ENCODE measurements at places on chromosomes 4 and X. TPM values are rescaled to one million over a fixed set of nuclear protein-coding genes. Genes with fewer than 3 reads are reported as not detected.

The FAT1 gene
- not detected for total RNA-seq

The MTNR1A gene
- not detected for total RNA-seq

DNA sequence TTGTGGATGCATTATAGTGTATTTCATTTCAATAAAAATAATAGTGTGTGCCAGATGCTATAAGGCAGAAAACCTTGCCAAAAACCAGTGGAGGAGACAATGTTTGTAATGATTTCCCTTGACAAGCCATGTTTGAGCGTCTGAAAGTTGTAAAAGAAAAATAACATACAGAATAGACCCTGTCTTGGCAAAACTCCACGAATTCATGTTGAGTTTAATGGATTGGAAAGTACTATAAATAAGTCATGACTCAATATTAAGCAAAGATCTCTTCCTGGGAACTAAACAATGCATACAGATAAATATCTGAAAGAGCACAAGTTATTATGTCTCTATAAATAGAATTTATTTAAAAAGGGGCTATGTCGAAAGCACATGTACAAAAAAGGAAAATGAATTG, 543.5 kb downstream of the GABRG1 start:
- DNase-seq, result no peak

DNA sequence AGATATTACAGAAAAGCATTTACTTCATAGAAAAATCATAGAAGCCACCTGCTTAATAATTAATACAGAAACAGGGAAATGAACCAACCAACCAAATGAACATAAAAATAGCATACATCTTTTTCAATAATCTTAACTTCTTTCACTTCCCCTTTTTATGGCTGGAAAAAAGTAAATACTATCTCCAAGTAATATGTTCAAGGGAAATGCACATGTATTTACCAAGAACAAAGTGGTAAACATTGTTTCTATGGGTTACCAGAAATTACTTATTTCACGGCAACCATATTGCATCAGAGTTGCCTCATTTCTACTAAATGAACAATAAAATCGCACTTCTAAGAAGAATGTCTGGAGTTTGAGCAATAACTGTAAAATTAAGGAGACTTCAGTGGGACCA, 321.3 kb downstream of the TMA16 start:
- no peak for DNase-seq

DNA sequence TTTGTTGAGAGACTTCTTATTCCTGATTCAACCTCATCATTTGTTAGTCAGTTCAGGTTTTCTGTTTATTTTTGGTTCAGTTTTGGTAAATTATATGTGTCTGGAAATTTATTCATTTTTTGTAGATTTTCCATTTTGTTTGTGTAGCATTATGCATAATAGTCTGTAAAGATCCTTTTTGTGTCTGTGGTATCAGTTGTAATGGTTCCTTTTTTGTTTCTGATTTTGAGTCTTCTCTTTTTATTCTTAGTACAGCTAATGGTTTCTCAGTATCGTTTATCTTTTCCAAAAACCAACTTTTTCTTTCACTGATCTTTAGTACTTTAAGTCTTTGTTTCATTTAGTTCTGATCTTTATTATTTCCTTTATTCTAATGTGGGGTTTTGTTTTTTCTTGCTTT, 61.4 kb downstream of the NWD2 start:
- no peak for DNase-seq

The TECRL gene
- total RNA-seq, result not detected

DNA sequence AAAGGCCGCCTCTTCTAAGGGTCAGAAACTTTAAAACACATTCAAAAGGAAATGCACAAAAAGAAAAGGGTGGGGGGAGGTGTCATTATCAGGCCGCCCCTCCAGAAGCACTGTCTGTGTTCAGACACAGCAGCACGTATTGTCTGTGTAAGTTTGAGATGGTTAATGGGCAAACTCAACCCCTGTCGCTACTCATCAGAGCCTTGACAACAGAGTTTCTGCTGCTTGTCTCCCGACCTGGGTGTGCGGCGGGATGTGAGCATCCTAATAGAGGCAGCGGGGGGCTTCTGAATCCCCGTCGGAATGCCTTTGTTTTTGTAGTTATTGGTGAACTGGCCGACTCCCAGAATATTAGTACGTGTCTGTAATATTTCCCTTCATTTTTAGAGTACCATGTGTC, 158.9 kb downstream of the DCTD start:
- DNase-seq, result no peak

DNA sequence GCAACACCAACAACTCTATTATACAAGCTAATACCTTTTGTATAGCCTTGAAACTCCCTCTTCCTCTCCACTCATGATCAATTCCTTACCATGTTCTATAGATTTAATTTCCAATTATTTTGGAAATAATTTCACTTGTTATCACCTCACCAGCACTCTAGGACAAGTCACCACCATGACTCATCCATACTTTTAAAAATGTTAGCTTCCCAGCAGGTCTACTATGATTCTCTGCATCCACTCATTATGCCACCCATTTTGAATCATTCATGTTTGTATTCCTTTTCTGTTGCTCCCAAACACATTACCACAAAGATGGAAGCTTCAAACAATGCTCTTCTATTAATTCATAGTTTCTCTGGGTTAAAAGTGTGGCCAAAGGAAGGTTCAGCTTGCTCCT, 469.6 kb downstream of the PDGFC start:
- no peak for DNase-seq

GRCh38 chr4:182826391-182826790, 90.8 kb downstream of the DCTD start:
- DNase-seq, result no peak
